ENCODE measurements at places on chromosomes 11 and 22.

- DNase-seq: no peak
Measured at GRCh38 chr22:28920757-28921584, 37.6 kb downstream of the ZNRF3 start.

- no peak for DNase-seq
Measured at GRCh38 chr11:107272561-107272960, 185.1 kb downstream of the CWF19L2 start.

- no peak for DNase-seq
Measured at GRCh38 chr11:116357784-116358544, 414.8 kb downstream of the BUD13 start.

GRCh38 chr22:30823015-30823370 lies 128.3 kb downstream of the OSBP2 start:
- no peak for DNase-seq

- DNase-seq: no peak
Measured at GRCh38 chr11:61526229-61526628, 17.7 kb downstream of the LRRC10B start.

- no peak for DNase-seq
Measured at GRCh38 chr11:106670069-106670468, 348.2 kb downstream of the GUCY1A2 start.

Measured in stimulated activated CD8-positive, alpha-beta memory T cell treated with anti-CD3 and anti-CD28 coated beads, Interleukin-4, amount 100 ng/mL, for 4 hours (primary cell).